ENCODE measurements at places on chromosomes 3 and 15.

GRCh38 chr3:187748050-187748481 is 2.8 kb upstream of the BCL6 start:
- DNase-seq, result peak; percentile 89

DNA sequence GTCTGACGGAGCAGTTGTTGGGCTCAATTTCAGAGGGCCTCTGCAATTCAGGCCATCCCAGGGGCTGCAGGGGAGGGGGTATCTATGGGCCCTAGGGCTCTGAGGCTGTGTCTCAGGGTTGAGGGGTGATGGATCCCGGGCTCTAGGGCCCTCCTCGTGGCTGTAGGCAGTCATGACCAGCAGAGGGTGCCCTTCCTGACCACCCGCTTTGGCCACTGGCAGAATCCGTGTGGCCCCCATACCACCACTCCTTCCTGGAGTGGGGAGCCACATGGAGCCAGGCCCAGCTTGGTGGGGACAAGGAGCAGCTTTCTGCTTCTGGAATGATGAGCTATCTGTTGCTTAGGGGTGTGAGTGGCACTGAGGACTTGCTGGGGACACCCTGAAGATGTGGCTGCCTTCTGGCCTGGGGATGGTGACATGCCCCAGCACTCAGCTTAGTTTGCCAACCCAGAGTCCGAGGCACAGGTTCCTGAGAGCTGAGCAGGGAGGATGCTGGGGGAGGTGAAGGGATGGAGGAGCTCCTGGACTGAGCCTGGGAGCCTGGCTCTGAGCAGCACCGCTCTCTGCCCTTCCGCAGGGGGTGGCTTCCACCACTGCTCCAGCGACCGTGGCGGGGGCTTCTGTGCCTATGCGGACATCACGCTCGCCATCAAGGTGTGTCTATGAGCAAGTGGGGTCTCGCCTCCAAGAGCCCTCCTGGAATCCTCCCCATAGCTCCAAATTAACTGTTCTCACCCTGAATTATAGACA is 20.2 kb downstream of the HDAC11 start:
- no peak for DNase-seq

DNA sequence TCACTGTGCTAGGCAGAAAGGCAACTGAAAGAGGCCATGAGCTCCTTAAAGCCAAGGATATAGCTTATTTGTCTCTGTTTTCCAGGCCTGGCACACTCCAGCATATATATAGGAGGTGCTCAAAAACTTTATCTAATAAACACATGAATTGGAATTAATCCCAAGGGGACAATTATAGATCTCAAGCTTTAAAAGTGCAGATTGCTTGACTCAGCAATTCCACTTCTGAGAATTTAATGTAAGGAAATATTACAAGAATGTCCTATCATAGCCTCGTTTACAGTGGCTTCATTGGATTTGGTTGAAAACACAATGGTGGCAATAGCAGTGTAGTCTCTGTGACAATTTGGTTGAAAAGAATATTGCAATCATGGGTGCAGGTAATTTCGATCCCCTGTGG is 267.3 kb downstream of the SHQ1 start:
- DNase-seq, result peak; percentile 9

DNA sequence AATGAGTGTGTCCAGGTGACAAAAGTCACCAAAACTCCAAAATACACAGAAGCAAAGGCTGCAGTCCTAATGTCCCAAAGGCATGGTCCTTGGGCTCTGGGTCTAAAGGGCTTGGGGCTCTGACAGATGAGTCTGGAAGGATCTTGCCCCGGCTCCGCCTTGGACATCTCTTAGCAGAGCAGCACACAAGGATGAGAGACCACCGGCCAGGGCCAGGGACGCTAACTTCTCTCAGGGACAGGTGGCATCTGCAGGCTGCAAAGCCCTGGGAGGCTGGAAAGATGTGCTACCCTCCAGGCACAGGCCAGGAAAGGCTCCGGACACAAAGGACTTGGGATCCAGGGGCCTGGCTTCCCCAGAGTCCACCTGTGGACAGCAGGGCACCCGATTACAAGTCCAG is 14.1 kb upstream of the SHISA5 start:
- no peak for DNase-seq

- DNase-seq, result no peak
These were observed 50.2 kb downstream of the CRYBG3 start for GRCh38 chr3:97871801-97872524.

- no peak for DNase-seq
These were observed 255.3 kb upstream of the IL12A start for GRCh38 chr3:159733194-159733860.

DNA sequence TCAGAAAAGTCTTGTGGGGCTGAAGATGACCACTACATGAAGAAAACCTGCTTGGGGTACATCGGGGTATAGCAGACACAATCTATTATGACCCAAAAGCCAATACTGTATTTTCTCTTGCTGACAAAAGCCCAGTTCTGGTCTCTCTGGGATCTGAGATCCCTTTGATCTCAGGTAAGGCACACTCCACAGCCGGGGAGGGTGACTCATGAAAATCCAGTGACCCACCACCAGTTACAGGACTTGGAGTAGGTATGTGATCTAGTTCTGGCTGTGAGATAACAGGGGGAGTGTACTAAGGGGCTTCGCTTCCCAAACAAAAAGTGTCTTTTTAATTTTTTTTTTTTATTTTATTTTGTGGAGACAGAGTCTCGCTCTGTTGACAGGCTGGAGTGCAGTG is 193.3 kb downstream of the STT3B start:
- no peak for DNase-seq

DNA sequence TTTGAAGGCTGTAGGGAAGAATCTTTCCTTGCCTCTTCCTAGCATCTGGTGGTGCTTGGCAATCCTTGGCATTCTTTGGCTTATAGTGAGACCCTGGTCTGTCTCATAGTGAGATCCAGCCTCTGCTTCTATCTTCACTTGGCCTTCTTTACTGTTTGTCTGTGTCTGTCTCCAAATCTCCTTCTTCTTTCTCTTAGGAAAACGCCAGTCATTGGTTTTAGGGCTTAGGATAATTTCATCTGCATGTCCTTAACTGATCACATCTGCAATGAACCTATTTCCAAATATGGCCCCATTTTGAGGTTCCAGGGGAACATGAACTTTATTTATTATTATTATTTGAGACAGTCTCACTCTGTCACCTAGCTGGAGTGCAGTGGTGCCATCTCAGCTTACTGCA is 25.8 kb downstream of the KAT2B start:
- DNase-seq, result no peak

GRCh38 chr3:155631323-155632019 is 113.4 kb downstream of the PLCH1 start:
- DNase-seq, result no peak

DNA sequence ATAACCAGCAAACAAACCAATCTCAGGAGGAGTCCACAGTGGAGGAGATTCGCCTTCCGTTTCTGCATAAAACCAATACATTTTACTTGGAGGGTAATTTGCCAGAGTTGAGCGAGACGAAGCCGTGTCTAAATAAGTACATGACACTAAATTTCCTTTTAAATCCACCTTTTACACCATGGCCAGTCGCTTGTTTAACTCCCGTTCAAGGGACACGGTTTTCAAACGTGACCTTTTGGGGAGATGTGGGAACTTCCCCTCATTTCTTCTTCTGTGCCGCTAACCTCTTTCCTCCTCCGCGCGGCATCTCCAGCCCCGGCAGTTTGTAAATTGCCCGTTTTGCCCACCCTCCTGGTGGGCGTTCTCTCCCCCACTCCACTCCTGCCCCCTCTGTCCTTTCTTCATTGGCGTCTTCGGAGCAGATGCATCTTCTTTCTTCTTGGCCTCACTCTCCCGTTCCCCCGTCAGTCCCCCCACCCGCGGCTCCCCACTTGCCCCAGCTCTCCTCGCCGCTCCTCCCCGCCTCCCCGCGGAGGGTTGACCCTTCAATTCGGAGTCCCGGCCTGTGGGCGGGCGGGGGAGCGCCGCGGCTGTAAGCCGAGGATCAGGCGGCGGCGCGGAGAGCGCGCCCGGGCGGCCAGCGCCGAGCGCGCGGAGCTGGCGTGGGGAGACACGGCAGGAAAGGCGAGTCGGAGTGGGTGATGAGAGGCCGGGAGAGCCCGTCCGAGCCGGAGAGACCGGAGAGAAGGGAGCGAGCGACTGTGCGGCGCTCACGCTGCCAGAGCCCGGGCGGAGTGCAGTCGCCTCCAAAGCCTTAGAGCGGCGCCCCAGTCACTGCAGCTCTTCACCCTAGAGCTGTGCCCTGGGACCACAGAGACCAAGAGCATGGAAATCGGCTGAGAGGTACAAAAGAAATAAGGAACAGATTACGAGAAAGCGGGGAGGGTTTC is at the start of gene NLGN1:
NLGN1 (plus strand) TSS at position 584 of the 950 bp plus-strand sequence.
- no peak for DNase-seq

DNA sequence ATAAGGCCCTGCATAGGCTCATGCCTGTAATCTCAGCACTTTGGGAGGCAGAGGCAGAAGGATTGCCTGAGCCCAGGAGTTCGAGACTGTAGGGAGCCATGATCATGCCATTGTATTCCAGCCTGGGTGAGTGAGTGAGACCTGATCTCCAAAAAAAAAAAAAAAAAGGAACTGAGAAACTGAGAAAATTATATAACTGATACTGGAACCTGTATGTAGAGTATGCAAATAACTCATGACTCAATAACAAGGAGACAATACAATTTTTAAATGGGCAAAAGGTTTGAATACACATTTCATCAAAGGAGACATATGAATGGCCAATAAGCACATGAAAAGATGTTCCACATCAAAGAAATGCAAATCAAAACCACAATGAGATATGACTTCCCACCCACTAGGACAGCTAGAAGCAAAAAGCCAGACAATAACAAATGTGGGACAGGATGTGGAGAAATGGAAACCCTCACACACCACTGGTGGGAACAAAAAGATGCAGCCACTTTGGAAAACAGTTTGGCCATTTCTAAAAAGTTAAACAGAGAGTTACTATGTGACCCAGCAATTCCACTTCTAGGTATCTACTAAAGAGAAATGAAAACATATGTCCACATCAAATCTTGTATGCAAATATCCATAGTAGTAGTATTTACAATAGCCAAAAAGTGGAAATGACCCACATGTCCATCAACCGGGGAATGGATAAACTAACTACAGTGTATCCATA is 70.7 kb downstream of the IQSEC1 start:
- DNase-seq, result no peak

Measured in hematopoietic multipotent progenitor cell treated with erythropoietin and hydrocortisone succinate and interleukin-3 and kit ligand, for 15 days (in vitro differentiated cells).